NCI-H1417 treated with DMSO at 0.1 percent for 48 hours (cell line): ENCODE measurements at places on chromosomes 7 and 10.

- DNase-seq, result peak; percentile 43
Measured at GRCh38 chr7:105652359-105652993, 71.2 kb upstream of the EFCAB10 start.

GRCh38 chr10:93403152-93404047 lies 78.7 kb downstream of the MYOF start:
- DNase-seq, result no peak

- DNase-seq, result no peak
Measured at GRCh38 chr10:101897633-101898032, 54.0 kb upstream of the KCNIP2 start.

- no peak for DNase-seq
Measured at GRCh38 chr10:35324196-35324595, 12.1 kb upstream of the CCNY start.

DNA sequence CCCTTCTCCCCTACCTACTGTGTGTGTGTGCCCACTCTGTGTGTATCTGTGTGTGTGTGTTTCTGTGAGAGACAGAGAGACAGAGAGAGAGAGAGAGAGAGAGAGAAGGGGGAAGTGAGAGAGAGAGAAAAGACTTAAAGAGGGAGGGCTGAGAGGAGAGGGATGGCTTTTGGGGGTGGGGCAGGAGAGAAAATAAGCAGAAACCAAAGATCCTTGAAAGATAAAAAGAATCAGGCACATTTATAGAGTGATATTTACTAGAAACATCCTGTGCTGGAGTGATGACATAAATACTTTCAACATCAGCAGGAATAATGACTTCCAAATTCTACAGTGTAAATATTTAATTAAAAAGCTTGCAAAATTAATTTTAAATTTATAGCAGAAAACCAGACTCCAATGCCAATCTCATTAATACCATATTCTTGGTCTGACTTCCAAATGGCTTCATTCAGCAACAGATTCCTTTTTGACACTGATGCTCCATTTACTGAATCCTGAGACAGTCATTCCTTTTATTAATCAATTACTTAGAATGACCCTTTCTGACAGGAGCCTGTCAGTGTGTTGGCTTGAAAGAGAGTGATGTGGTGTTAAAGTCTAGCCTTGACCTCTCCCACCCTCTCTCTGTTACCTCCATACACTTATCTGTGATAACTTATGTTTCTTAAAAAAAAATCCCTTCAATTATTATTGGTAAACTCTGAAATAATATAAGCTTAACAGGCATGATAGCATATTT lies 41.7 kb upstream of the WNT2 start:
- DNase-seq, result no peak

DNA sequence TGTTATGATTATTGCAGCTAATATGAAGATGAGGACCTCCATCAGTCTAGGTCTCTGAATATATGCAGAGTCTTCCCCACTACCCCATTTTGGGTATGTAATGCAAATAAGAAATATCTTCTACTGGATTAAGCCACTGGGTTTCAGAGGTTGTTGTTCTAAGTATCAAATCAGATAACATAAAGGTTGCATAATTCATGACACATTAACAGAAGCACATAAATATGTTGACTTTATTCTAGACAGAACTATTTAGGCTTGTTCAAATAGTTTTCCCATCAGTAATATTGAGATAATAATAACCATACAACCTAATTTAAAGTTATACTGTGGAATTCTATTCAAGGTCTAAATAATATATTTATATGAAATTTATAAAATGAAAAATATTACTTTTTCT lies 157.1 kb downstream of the ETV1 start:
- DNase-seq, result no peak

- DNase-seq, result no peak
Measured at GRCh38 chr10:126425489-126426065, 37.3 kb upstream of the ADAM12 start.

GRCh38 chr10:16944402-16944801 lies 127.2 kb upstream of the RSU1 start:
- no peak for DNase-seq

GRCh38 chr10:74928742-74929191 lies 102.4 kb downstream of the KAT6B start:
- DNase-seq, result no peak

GRCh38 chr10:137606-138005 lies 2.4 kb downstream of the ZMYND11 start:
- no peak for DNase-seq

- DNase-seq, result no peak
Measured at GRCh38 chr7:46205478-46205877, 284.4 kb upstream of the IGFBP3 start.

DNA sequence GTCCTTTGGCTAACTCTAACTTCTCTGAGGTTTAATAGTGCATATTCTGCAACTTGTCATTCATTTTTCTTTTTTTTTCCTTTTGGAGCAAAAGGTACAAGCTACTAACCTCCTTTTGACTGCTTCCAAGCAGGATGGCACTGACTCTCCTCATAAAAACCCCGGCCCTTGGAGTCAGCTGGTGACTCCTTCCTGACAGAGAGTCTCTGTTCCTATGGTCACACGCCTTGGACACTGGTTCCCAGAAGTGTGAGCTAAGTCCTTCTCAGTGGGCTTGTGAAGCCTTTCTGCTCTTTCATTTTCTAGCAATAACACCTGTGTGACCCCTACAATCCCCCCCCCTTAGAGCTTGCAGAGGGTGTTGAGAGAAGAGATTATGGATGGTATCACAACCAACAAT lies 21.7 kb downstream of the DOCK4 start:
- no peak for DNase-seq

DNA sequence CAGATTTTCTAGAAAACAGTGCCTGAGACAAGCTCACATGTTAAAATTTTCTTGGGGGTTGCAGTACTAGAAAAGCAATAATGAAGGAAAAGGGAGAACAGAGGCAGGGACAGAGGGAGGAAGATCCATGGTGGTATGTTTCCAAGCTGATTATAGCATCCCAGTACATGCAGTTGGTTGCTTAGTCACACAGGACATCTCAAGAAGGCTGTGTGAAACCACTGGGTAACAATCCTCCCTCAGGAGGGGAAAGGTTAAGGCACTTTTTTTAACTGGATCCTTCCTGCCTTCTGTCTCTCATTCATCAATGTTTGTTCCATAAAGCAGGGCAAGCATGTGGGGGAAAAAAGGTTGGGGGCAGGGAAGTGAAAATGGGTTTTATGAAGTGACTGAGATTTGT lies 6.1 kb upstream of the IMMP2L start:
- no peak for DNase-seq

- no peak for DNase-seq
Measured at GRCh38 chr10:100349672-100350071, 2.6 kb downstream of the SCD start.

GRCh38 chr7:87833130-87833529 lies 43.0 kb downstream of the SLC25A40 start:
- DNase-seq, result no peak

- no peak for DNase-seq
Measured at GRCh38 chr10:96049340-96049739, 6.0 kb downstream of the CCNJ start.

- peak; percentile 61 for DNase-seq
Measured at GRCh38 chr10:61898435-61898778, 3.1 kb upstream of the ARID5B start.

DNA sequence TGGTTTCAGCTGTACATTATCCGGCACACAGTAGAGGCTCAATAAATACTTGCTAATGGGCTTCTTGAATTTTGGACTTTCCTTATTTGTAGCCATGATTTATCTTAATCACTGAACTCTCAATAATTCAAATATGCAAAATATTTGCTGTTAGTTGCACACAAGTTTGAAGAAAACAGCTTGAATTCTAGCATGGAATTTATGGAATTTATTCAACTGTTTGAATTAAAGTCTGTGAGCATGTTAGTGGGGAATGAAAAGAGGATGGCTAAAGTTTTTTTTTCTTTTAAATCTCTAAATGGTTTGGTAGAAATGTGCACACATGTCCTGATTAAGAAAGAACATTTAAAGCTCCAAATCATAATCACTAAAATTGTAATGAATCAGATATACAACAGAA lies 42.5 kb downstream of the SIRT1 start:
- no peak for DNase-seq

DNA sequence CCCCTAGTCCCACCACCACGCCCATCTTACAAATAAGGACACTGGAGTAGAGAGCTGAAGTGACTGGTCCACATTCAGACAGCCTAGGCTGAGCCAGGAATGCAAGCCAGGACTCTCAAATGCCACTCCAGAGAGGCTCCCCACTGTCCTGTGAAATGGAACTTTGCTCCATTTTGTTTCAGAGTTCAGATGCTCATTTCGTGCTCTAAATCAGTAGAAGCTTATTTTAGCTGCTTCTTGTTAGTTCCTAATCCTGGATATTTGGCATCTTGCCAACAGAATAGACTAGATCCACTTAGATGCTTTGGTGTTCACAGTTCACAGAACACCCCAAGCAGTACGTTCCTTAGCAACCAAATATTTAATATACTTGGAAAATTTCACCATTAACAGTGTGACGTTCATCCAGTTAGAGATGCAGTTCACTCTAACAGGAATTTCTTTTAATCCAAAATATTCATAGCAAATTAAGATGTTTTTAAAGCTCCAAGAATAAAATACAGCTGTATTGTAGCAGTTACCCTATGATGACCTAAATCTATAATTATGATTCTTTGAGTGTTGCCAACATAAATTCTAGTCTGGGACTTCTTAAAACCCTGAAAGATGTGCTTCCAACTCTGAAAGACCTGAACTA lies 7.3 kb downstream of the MMP21 start:
- no peak for DNase-seq

GRCh38 chr10:79292891-79293746 lies 54.1 kb upstream of the PPIF start:
- no peak for DNase-seq

- DNase-seq, result no peak
Measured at GRCh38 chr10:34938399-34938670, 123.2 kb upstream of the PARD3 start.

DNA sequence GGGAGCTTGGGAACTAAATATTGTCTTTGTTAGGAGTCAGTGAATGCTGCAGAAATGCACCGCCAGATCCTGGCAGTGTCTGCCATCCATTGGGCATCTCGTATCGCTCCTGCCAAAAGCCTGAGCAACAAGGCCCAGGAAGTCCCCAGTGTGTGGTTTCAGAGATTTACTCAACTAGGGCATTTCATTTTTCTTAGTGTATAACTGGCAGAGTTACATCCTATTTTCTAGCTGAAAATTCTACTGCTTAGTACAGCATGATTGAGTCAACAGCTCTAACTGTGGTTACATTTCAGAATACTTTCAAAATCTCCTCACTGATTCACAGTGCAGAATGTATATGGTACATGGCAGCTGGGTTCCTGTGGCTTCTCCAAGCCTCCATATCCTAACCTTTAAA lies 95.8 kb upstream of the CREB5 start:
- DNase-seq, result no peak

DNA sequence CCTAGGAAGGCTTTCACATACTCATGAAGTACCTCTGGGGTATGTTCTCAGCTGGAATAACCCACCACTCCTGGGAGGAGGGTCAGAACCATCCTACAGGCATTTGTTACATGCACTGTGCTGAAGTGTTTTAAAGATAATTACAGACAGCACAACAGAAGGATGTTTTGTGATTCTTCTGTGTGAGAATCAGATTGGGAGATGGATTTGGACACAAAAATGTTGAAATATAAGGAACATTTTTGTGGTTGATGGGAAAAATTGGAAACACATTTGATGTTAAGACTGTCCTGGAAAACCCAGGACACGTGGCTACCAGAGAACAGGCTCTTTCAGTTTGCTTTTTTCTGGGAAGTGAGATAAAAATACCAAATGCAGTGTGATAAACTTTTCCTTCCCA lies 61.4 kb downstream of the BICC1 start:
- DNase-seq, result no peak

GRCh38 chr10:17605936-17606335 lies 11.2 kb downstream of the HACD1 start:
- no peak for DNase-seq

- no peak for DNase-seq
Measured at GRCh38 chr10:129400426-129400825, 66.6 kb upstream of the MGMT start.

GRCh38 chr7:89772276-89772675 lies 382.0 kb upstream of the STEAP1 start:
- no peak for DNase-seq

GRCh38 chr10:95628786-95629185 lies 27.7 kb downstream of the ALDH18A1 start:
- no peak for DNase-seq

- DNase-seq, result no peak
Measured at GRCh38 chr7:99949645-99950228, 20.3 kb upstream of the GJC3 start.

- no peak for DNase-seq
Measured at GRCh38 chr10:76882245-76882644, 755.4 kb downstream of the KCNMA1 start.

DNA sequence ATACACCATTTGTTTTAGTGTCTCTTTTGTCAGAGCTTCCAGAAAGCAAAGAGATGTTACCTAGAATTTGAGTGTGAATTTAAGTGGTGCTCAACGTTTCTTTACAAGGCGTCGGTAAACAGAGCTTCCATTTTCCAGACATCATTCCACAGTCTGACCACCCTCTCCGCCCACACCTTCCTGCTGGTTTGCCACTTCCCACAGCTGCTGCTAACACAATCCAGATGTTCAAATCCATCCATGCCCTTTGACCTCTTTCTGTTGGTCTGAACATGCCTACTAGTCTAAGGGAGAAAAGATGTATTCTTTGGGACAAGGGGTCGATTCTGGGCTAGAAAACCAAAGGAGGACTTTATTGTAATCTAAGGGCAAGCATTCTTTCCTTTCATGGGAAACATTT lies 86.1 kb downstream of the FAM107B start:
- DNase-seq, result no peak

DNA sequence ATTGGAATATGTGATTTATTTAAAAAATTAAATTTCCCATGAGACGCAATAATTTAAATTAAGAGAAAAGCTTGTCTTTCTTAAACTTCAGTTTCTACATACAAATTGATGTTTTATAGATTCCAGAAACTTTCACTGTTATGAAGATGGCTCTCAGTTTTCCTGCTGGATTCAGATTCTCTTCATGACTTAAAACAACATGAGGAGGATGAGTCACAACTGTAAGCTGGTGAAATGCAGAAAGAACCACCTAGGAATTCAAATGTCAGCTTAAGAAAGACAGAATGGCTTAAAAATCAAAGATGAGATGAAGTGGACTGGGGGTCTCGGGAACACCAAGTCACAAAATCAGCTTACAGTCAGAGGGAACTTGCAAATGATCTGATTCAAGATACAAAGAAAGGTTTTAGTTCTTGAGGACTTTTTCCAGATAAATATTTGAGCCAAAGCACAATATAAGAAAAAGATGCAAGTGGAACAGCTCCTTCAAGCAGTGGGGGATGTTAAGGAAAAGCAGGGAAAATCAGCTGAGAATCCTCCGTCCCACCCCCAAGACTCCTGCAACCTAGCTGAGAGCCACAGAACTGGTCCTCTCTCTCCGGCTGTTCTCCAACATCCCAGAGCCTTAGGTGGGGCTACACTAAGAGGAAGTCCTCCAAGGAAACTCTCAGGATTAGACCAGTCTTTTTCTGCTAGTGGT lies 279.8 kb downstream of the KCNMA1 start:
- DNase-seq, result no peak
